ENCODE measurements at places on chromosomes 6 and 20. TPM values are rescaled to one million over a fixed set of nuclear protein-coding genes. Genes with fewer than 3 reads are reported as not detected.
A peak's percentile ranks its signal among the peaks of the same experiment; 100 is the strongest.

Gene FABP7
- not detected for total RNA-seq

DNA sequence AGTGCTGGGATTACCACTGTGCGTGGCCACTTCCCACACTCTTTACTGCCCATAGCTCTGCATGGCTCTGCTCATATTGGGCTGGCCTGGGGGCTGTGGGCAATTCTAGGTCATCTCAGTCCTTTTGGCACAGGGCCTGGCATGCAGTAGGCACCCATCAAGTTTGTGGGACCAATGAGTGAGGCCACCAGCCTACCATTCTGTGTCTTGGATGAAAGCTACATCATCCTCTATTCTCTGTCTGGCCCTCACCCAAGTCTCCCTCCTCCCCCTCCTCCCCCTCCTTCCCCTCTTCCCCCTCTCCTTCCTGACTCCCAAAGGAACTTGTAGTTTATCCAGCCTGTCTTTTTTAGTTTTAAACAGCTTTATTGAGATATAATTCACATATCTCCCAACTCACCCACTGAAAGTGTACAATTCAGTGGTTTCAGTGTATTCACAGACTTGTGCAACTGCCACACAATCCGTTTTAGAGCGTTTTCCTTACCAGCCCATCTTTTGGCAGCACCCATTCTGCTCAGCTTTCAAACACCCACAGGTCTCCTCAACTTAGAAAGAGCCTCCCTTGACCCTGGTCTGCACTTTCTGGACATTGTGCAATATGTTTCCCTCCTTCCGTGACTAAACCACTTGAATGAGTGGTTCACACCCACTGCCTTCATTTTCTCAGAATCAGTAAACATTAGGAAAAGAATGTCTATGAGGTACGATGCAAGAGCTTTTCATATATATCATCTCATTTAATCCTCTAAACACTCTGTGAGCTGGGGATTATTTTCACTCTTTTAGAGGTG lies 21.5 kb upstream of the MRPS18A start:
- no peak for DNase-seq

DNA sequence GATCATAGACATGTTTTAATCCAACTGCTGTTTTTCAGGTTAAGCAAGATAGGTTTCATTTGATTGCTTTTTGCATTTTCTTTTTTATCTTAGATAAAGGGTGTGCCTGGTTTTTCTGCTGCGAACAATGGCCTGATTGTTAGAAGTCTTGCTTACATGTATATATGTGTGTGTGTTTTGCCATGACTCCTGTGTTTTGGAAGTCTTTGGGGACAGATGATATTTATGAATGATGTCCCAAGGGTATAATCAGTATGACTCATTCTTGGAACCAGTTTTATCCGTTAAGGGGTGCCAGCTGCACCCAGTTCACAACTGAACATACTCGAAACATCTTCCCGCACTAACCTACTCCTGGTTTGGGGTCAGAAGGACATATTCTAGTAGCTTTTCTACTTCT lies 230.1 kb upstream of the SUPT3H start:
- no peak for DNase-seq

DNA sequence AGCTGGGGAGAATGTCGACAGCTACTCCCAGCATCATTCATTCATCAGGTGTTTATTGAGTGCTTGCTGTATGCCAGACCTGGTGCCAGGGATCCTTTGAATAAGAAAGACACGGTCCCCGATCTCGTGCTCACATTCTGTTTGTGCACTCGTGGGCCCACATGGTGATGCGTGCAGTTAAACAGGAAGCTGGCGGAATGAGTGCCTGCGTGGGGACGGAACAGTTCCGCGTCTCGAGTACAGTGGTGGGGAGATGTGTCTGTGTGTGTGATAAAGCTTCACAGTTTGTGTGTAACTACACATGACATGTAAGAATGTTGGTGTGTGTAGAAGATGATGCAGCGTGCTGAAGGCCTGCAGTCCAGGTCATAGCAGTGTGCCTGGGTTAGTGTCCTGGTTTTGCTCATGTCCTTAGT lies 6.5 kb downstream of the RBM38 start:
- no peak for DNase-seq

DNA sequence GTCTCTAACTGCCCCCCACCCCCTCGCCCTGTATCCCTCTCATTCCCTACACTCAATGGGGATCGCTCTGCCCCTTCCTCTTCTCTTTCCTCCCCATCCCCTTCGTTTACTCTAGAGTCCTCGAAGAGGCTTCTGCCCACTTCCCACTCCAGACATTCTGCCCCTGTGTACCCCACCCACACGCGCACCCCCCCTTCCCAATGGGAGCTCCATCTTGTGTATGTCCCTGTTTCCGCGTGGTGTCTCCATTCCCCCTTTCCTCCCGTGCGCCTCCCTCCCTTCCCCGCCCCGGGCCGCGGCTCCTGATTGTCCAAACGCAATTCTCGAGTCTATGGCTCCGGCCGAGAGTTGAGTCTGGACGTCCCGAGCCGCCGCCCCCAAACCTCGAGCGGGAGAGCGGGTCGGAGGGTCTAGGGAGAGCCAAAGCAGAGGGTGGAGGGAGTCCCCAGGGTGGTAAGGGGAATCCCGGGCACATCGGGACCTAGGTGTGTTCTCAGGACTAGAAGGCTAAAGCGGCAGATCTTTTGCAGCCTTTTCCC lies 679 bp upstream of the RING1 start:
- peak; percentile 84 for DNase-seq

DNA sequence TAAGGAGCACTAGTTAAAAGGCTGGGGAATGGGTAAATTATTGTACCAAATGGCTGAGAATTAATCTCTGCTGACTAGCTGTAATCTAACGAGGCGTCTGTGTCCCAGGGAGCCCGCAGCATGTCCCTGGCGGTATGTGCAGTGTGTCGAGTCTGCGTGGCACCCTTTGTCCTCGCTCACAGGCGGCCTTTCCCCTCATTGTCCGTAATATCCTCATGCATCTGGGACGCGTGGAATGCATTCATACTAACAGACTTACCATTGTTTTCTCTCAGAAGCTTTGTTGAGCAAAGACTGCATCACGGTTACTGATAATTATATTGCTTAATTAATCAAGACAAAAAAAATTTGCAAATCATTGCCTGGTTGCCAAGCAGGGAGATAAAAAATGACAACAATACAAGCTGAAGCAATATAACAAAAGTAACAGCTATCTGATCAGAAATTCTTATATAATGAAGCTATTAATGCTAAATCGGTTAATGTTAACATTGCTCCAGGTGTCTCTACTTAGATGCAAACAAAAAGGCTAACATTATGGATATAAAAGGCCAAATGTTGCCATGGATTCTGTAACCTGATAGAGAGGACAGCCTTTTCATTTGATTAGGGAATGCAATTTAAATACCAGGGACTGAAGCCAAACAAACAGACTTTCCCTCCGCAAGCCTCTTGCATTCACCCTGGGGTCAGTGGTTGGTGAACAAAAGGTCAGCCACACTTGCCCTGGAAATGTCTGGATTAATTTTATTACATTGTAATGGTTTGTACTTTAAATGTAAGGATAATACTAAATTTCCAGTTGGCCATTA lies 124.8 kb downstream of the INSM1 start:
- DNase-seq = no peak

- DNase-seq = no peak
Observed at GRCh38 chr20:2986466-2986865, 57.0 kb upstream of the GNRH2 start.
